ENCODE measurements at places on chromosomes 12 and 14.

GRCh38 chr12:50538182-50538581 lies 33.4 kb downstream of the DIP2B start:
- no peak for DNase-seq

DNA sequence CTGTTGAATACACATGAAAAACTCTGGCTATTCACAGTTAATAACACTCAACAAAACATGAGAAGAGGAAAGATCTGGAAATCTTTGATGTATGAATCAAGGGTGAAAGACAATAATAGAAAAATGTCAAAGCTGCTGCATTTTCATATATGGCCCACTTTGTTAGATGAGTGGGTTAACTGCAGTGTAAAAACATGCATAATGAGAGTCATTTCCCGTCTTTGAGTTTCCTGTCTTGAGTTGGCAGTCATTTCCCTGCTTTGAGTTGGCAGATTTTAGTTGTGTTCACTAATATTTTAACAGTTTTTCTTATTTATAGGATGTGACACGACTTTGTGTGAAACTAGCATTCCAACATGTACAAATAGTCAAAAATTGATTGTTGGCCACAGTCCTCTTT lies 87.9 kb upstream of the PTPRQ start:
- DNase-seq = no peak

- DNase-seq = no peak
Observed at GRCh38 chr12:130083734-130084133, 78.5 kb upstream of the FZD10 start.

GRCh38 chr14:103679351-103679750 lies 35.9 kb downstream of the XRCC3 start:
- DNase-seq = peak; percentile 6

DNA sequence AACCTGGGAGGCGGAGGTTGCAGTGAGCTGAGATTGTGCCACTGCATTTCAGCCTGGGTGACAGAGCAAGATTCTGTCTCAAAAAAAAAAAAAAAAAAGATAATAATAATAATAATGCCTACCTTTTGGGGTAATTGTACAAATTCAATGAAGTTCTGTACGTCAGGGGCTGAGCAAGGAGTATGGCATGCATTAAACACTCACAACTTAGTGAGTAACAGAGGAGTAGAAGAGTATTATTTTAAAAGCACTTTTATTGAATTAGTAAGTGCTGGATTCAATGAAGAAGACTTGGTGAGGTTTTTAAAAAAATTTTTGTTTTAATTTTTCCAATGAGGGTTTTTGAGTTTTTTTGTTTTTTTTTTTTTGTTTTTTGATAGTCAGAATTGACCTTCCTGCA lies 783.6 kb upstream of the TBX3 start:
- DNase-seq = no peak

GRCh38 chr12:9856151-9856550 lies 13.0 kb downstream of the CLEC2B start:
- DNase-seq = no peak

DNA sequence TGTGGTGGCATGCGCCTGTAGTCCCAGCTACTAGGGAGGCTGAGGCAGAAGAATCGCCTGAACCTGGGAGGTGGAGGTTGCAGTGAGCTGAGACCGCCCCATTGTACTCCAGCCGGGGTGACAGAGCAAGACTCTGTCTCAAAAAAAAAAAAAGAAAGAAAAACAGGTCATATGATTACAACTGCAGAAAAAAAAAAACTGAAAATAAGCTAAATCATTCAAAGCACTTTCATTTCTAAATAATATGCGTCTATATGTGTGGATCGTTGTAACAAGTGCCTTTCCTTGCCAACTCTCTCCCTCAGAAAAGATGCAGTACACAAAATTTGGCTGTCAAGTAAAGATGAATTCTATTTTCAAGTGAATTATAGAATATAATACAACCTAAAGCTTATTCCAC lies 42.4 kb downstream of the ATXN2 start:
- no peak for DNase-seq

- no peak for DNase-seq
Observed at GRCh38 chr14:20578784-20579502, 8.9 kb downstream of the RNASE11 start.

- no peak for DNase-seq
Observed at GRCh38 chr14:72568296-72568992, 325.5 kb downstream of the DPF3 start.

All from T follicular helper cell (primary cell).